ENCODE measurements at places on chromosomes 7 and 10.

- no peak for DNase-seq
Measured at GRCh38 chr10:116059320-116059719, 213.7 kb downstream of the GFRA1 start.

- DNase-seq: no peak
Measured at GRCh38 chr10:108180878-108181277, 1016.4 kb upstream of the SORCS1 start.

DNA sequence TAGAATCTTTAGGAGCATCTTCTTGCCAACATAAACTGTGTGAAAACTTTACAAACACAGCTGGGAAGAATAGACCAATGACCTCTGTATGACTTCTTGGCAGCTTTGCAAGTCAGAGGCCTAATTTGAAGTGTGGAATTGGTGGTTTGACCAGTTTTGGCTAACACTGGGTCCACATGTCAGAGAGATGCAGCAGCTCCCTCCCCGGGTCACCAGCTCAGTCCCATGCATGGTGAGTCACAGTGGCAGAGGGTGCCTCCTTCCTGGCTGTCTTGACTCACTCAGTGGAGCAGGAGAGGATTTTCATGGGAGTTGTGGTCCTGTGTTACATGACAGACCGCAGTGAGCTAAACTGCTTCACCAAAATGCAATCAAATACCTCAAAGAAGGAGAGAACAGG is 8.2 kb upstream of the STARD3NL start:
- no peak for DNase-seq

GRCh38 chr7:45711161-45711490 is 137.0 kb downstream of the ADCY1 start:
- no peak for DNase-seq

GRCh38 chr10:110163841-110164240 is 43.6 kb upstream of the MXI1 start:
- no peak for DNase-seq

GRCh38 chr7:50768485-50769474 is 13.9 kb downstream of the GRB10 start:
- DNase-seq: no peak

DNA sequence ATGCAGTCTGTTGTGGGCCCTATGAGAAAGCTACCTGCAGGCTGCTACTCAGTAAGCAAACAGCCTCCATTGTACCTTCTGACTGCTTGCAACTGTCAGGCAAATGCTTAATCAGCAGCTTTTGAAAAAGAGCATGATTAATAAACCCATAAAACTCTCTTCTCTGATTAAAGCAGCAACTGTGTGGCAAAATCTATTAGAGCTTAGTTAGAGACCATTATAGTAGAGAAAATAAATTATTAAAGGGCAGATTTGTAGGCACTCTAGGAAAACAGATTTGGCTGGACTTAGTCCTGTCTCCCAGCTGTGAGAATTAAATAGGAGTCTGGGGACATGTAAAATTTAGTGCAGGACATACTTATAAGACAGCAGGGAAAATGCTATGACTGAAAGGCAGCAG is 132.5 kb upstream of the WNT16 start:
- DNase-seq: no peak

DNA sequence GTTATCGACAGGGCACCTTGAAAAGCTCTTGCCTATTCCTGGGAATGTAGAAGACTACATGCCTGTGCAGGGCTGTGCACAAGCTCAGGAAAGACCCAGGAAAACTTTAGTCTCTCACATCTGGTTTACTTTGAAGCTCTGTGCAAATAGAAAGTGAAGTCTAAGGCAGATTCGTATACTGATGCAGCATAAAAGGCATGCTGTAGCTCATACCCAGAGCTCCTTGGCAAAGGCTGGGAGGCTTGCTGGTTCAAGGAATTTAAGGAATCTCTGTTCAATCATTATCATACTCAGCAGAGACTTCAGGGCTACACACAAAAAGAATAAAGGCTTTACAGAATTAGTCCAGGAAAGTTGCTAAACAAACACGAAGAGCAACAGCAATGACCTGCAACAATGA is 192.0 kb downstream of the OTUD1 start:
- no peak for DNase-seq

- no peak for DNase-seq
Measured at GRCh38 chr10:102675666-102676533, 31.6 kb downstream of the TRIM8 start.

All from NCI-H2107 (cell line).